Cardiac fibroblast (primary cell): ENCODE measurements at places on chromosomes 2 and 18.

DNA sequence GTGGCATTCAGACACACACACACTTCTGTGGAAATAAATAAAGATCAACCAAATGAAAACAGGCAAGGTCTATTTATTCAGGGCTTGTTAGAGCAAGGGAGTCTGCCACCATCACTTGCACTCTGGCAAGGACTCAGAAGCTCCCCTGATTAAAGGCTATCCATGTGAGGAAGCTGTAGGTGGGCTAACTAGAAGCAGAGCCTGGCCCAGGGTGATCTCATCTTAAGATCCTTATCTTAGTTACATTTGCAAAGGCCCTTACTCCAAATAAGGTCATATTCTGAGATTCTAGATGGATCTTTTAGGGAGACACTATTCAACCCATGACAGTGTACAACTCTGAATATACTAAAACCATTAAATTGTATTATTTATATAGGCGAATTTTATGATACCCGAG is 190.0 kb upstream of the SRD5A2 start:
- no peak for DNase-seq

DNA sequence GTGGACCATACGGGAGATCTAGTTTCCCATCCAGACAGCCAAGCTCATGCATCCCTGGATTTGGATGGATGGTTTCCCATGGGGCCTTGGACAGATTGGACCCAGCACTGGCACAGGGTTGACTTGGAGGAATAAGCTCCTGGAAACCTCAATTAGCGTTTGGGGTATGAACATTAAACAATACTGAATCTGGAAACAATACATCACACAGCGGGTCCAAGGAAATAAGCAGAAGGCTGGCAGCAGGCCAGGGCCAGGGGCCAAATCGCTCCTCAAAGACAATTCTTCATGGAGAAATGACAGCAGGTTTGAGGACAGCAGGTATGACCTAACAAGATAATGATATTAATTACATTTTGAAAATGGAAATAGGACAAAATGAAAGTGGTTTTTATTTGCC is 540.6 kb downstream of the RIT2 start:
- DNase-seq, result no peak

- no peak for DNase-seq
Observed at GRCh38 chr18:25062720-25063119, 289.2 kb downstream of the ZNF521 start.

- DNase-seq, result no peak
Observed at GRCh38 chr2:147657086-147658000, 187.5 kb upstream of the ACVR2A start.

- peak; percentile 95 for DNase-seq
Observed at GRCh38 chr2:203808046-203808750, 59.4 kb upstream of the CTLA4 start.

DNA sequence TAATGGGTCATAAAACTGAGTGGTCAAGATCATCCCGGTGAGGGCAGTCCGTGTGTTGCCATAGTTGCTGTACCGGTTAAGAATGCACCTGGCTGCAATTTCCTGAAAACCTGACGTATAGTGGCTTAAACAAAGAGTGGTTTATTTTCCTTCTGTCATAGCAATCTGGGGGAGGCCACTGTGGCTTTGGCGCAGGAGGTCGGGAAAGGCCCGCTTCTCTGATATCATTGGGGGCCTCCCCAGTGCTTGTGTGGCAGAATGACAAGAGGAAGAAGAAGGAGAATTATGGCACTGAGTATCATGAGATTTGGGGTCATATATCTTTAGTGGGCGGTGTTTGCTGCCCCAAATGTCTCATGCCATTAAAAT is 4.4 kb downstream of the C2orf92 start:
- DNase-seq, result no peak

GRCh38 chr2:68225119-68225632 is 27.2 kb downstream of the PPP3R1 start:
- DNase-seq, result peak; percentile 46

DNA sequence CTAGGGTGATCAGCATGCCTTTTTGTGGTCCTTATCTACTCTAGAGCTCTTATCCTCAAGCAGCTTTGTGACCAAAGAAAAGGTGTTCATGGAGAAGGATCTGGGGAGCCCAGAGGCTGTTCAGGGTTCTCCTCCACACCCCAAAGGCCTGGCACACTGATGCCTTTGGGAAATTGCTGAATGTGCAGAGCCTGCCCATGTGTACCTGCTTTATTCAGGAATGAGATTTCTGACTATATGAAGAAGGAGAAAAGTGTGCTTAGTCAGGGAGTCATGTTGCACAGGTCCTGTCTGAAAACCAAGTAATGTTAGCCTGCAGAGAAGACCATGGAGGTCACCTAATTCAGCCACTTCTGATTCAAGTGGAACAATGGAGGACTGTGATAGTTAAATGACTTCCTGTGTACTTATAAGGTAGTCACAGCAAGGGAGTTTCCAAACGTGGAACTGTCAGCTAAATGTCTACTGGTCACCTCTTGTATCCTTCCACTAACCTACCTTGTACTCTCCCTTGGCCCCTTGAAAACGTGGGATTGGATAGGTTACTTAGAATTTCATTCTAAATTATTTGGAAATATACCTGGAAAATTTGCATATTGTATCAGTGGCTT is 81.3 kb downstream of the LIMS1 start:
- DNase-seq, result no peak

DNA sequence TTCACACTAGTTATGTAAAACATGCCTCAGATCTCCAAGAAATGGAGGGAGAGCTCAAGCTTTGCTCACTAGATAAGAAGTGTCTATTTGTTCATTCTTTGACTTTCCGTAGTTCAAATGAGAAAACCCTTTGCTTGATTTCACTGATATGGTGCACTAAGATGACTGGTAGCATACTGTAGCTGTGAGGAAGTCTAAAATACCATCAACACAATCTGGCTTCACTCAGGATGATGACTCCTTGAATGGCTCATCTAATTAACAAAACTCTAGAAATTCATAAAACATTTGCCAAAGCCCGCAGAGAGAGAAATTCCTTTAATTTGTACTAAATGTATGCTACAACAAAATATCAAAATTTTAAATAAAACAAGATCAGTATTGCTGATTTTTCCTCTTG is 152.8 kb upstream of the STK17B start:
- DNase-seq, result no peak

DNA sequence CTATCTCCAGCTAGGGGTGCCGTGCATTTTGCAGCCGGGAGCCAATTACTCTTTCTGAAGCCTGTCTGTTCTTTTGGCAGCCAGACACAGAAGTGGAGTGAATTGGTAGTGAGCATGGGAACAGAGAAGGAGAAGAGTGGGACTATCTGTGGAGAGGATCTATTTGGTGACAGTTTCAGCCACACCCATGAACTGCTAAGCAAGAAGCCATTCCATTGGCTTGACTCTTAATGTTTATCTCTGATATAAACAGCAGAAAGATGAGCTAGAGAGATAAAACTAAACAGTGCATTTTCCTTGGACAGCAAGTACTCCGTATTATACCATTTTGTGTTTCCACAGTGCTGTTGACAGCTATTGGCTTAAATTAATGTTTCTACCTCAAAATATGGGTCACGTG is 259.6 kb upstream of the THUMPD2 start:
- DNase-seq, result no peak

DNA sequence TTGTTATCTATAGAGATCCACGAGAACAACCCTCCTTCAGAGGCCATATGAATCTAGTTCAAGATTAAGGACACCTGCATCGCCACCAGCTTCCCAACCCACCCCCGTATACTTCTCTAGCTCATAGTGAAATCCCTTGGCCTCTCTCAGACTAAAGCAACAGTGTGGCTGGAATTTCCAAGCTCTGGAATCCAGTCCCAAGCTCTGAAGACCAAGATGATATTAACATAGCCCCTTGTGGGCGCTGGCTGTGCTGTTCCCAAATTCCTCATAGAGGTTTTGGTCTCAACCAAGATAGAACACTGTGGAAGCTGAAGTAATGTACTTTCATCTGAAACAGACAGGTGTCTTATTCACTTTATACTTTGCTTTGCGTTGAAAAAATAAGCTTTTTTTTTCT is 139.6 kb downstream of the MAP2 start:
- no peak for DNase-seq

DNA sequence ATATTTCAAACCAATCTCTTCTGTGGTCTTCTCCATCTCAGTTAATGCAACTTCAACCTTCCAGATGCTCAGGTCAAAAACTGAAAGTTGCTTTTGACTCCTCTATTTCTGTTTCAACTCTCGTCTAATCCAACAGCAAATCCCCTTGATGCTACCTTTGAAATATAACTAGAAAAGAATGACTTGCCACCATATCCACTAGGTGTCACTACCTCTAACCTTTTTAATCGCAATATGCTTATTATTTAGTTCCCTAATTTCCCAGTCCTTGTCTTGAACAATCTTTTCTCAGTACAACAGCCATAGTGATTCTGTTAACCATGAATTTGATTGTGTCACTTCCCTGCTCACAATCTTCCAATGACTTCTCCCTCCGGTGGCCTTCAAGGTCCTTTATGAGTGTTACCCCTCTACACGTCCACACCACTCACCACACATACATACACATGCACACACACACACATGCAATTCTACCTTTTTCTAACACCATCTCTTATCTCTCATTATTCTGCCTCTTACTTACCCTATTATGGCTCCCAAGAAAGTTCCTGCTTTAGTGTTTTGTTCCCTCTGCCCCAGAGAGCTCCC is 245.5 kb upstream of the KCNJ3 start:
- peak; percentile 26 for DNase-seq

- no peak for DNase-seq
Observed at GRCh38 chr18:63065172-63065571, 254.4 kb downstream of the BCL2 start.

DNA sequence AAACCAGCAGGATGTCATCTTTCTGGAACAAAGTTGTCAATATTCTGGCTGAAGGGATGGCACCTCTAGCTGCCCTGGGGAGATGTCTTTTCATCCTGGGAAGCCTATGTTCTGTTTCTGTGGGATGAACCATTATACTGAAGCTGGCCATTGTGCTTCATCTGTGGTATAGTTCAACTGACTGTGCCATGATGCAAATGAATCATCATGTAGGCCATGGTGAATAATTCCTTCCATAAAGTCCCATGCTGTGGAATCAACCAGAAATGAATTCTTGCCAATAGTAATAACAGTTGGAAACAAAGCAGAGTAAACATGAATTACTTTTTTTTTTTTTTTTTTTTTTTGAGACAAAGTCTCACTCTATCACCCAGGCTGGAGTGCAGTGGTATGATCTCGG is 64.1 kb upstream of the CNGA3 start:
- peak; percentile 37 for DNase-seq

DNA sequence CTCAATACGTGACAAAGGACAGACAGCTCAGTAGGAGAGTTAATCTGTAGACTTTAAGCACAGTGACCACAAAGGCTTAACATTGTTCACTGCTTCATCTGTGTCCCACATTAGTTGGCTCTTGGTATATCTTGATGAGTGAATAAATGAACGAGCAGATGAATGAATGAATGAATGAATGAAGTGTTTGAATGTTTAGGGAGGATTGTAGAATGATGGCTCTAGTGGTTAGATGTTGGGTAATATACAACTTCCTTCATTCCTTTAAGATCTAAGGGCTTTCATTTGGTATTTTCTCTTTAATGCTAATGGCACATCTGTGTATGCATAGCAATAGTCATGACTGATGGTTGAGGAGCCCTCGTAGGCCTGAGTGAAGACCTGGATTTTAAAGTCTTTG is 40.5 kb downstream of the ZNF407 start:
- DNase-seq, result no peak

DNA sequence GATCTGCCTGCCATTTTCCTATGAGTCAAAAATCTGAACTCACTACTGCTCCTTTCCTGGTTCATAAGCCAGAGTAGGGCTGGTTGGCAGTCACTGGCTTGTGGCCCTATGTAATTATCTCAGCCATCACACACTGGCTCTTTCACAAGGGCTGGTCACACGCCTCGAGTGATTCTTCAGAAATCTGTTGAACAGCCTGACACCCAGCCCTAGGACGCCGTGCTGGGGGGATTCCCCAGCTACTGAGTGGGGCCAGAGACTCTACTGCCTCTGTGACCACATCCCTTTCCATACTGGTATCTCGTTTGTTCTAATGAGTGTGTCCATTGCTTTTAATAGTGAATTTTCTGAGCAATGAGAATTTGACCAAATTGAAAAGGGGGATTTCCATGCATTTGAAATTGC is 45.8 kb upstream of the RBM44 start:
- no peak for DNase-seq

GRCh38 chr2:104375206-104375605 is 478.7 kb upstream of the POU3F3 start:
- no peak for DNase-seq

DNA sequence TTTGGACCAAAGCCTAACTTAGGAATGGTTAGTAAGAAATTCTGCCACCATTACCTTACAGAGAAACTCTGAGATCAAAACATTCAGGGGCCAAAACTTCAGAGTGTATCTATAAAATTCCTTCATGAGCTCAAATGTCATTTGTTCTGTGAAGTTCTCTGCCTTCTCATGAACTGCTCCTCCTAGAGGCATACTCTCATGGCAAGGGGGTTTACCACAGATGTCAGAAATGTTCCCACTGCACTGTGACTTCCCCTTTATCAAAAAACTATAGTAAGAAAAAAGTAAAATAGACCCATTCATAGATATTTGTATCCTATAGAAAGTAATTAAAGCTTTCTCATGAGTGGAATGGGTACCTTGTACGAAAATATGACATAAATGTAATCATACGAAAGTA is 68.5 kb downstream of the USP40 start:
- DNase-seq, result no peak

- DNase-seq, result no peak
Observed at GRCh38 chr2:224094413-224094812, 55.3 kb upstream of the SERPINE2 start.

DNA sequence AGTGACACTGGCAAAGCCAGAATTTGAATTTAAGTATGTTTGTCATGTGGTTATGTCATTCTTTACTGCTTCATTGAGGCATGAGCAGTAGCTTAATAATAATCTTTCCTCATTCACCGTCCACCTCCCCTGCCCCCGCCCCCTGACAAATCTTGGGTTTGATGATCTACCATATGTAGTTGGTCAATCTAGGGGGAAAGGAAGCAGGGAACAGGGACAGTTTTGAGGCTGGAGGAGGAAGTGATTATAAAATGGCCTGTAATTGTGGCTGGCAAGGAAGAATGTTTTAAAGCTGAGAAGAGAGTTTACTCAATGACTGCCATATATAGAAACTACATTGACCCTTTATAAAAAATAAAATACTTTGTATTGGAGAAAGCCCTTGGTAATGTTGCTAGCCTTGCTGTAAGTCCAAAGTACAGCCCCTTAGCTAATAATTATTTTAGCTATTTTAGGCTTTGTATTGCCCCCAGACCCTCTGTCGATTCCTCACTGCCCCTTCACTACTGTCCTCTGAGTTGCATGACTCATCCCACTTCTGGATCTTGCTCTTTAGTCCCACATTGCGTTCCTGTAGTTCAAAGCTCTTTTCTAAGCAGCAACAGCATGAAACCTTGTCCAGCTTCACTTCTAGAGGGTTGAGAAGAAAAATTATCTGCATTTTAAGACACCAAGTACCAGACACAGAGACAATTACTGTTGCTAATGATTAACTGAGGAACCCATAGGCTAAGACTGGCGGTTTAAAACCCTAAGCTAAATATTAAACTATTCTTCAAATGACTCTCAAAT is 38.4 kb downstream of the PELI1 start:
- no peak for DNase-seq

GRCh38 chr18:48412339-48412929 is 3.3 kb upstream of the ZBTB7C start:
- DNase-seq, result peak; percentile 38

- DNase-seq, result no peak
Observed at GRCh38 chr18:13359210-13359609, 140.7 kb downstream of the LDLRAD4 start.

- DNase-seq, result no peak
Observed at GRCh38 chr2:55054106-55054875, 4.0 kb upstream of the RTN4 start.
